Left renal cortex interstitium (tissue), 4 donors: ENCODE measurements at places on chromosomes 5 and 9. TPM values are rescaled to one million over a fixed set of nuclear protein-coding genes. Genes with fewer than 3 reads are reported as not detected.

Gene FYB1
- polyA plus RNA-seq = 6.0 TPM

Gene PCDHB8
- polyA plus RNA-seq = 4.5 TPM

GRCh38 chr5:76684756-76685519 lies 31.0 kb upstream of the F2R start:
- DNase-seq = no peak

GRCh38 chr9:116471093-116471906 lies 215.8 kb upstream of the TRIM32 start:
- peak; percentile 83 for DNase-seq

Gene HSPB3
- not detected for polyA plus RNA-seq

DNA sequence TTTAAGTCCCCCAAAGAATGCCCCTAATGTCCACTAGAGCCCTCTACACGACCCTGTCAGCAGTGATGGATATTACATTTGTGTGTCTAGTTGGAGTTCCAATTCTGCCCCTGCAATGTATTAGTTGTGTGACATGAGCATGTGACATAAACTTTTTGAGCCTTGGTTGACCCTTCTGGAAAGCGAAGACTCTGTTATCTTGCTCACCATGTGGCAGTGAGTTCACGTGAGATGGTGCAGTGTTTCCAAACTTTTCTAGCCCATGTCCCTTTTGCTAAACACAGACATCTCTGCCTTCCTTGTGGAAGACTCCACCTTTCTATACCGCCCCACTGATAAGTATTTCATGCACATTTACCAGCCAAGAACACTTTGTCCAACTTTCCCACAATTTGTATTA lies 87.0 kb upstream of the BOD1 start:
- DNase-seq = no peak

DNA sequence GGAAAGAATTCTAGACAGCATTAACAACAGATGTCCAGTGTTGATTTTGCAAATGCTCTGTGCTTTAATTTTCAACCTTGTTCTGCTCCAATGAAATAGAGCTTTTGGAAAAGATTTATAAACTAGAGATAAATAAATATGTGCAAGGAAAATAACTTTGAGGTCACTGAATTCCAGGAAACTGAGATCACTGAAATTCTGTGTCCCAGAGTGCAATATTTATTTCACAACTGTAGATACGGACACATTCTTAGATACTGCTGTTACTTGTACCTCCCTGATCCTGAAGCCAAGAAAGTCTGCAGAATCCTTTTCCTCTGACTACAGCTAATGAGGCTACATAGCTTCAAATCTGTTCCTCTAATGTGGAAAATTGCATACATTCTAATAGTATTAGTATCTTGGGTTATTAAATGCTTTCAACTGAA lies 222.9 kb downstream of the DOCK8 start:
- no peak for DNase-seq
